ENCODE measurements at places on chromosomes 5 and 9.

- DNase-seq = no peak
These were observed 34.4 kb upstream of the EQTN start for GRCh38 chr9:27331393-27331792.

GRCh38 chr9:6712041-6712440 is 45.7 kb upstream of the KDM4C start:
- DNase-seq = no peak

DNA sequence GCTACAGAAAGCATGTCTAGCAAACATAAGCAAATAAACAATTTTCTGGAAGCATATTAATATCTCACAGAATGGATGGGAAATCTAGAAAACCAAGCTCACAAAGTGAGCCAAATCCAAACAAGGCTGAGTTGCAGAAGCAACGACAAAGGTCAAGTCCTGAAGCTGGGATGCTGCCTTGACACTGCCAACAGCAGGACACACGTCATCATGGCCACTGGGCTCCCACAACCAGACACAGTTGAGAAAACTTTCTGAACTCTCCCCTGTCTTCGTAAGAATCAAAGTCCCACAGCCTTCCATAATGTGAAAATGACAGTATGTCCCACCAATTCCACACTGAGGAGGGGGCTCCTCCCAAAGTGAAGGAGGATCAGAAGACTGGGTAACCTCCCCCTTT is 37.6 kb downstream of the EPB41L4A start:
- DNase-seq = no peak

DNA sequence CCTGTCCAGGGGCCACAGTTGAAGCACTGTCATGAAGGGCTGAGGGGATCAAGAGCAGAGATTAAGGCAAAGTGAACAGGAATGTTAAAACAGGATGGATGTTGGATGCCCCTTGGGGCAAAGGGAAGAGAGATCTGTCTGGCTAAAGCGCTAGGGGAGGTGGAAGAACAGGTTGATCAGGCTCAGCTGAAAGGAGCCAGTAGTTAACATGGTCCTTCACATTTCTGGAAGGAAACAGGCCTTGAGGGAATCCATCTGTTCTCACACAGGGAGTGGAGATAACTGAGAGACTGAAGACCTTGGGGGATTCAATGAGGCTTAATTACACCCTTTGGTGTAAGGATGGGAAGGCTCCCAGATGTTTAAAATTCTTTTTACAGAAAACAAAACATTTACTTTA is 5.8 kb downstream of the HAPLN1 start:
- no peak for DNase-seq

DNA sequence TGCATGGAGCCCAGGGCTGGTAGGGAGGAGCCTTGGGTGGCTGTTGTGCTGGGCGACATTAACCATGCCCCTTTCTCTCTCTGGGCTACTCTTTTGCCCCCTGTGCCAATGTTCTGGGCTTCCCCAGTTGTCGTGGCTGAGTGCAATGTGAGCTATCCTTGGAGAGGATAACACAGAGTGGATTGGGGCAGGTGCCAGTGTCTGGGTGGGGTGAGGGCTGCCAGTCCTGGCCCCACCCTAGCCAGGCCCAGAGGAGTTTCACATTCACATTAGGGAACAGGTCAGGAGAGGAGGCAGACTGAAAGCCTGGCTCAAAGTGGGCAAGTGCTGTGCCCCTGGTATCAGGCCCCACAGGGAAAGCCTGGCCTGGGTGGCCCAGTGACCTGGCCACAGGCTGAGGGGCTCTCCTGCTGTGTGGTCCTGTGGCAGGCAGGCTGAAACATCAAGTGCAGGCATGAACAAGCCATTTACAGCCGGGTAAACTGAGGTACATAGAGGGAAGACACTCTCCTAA is 7.5 kb upstream of the NDST1 start:
- no peak for DNase-seq

DNA sequence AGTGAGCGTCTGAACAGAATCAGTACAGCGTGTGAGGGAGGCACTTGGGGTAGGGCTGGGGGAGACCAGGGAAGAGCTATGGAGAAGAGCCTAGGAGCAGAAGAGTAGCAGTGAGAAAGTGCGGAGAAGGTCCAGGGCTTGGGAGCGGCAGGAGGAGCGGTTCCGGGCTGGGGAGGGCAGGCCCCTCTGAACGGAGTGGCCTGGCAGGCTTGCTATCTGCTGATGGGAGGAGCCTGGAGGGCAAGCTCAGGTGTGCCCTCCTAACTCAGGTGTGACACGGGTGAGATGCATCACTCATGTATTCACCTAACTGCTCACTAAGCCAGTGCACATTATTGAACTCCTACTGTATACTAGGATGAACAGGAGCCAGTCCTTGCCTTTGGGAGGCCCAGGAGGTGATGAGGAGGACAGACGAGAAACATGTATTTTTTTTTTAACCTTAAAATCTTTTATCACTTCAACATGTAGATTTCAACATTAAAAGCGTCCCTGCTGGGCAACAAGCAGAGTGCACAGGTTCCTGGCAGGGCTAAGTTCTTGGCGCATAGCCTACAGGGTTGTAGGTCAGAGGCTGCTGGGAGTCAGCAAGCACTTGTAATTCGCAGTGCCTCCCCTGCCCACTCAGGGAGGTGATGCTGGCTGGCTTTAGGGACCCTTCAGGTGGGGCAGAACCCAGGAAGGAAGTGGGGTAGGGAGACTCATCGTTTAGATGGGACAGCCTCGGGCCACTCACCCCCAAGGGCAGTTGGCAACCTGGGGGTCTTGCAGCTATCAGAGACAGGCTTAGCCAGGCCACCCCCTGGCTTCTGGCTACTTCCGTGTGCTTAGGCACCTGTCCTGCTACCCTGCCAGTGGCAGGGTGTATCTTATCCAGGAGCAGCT is 55.5 kb downstream of the TMOD1 start:
- no peak for DNase-seq

GRCh38 chr9:127130661-127131538 is 8.5 kb upstream of the ANGPTL2 start:
- no peak for DNase-seq

DNA sequence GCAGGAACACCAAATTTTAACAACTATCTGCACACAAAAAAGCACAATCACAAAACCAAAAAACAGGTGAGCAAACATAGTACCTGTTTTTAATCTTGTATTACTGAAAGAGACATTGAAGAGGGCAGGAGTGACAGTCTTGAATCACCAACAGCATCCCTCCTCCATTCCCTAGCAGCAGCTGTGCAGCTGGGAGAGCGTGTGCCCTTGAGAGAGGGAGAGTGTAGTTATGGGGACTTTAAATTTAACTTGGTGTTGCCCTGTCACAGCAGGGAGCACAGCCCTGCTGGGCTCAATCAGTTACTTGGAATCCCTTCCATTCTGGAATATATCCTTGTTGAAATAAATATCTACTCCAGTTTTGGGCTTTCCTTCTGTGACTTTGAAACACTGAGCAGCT is 1938.7 kb upstream of the NUDT12 start:
- no peak for DNase-seq

- DNase-seq = no peak
These were observed 472.8 kb downstream of the CCDC171 start for GRCh38 chr9:16025627-16026026.

DNA sequence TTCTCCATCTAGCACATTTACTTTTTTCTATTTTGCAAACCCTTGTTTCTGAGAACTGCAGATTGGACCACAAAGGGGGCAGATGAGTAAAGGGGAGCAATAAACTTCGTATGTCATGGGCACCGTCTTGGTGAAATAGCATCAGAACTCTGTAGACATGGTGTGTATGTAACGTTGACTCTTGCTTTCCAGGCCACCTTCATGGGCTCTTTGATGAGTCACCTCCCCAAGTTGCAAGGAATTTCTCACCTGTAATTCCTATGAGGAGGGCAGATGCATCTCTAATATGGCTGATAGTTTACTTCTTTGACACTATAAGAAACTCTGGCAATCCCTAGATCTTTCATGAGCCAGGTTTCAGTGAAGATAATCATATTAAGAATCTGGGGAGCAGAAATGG is 163.4 kb upstream of the PLPPR1 start:
- DNase-seq = no peak

GRCh38 chr5:178225174-178225573 is 7.4 kb downstream of the PHYKPL start:
- no peak for DNase-seq

GRCh38 chr9:79883073-79883645 is 311.4 kb downstream of the TLE4 start:
- DNase-seq = no peak

DNA sequence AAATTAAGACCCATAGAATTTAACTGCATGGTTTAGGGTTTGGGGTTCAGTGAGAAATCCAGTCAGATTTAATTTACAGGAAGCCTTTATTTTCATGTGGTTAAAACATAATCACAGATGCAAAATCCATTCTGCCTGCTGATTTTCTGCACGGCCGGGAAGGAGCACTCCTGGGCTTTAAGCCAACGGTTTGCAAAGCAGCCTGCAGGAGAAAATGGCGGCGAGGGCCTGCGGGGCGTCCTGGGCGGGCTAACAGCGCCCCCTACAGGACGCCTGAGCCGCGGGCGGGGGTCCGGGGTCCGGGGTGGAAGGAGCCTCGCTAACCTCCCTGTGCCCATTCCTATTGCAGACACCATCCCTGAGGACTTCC is 47.6 kb downstream of the THBS4 start:
- peak; percentile 59 for DNase-seq
